Activated CD8-positive, alpha-beta memory T cell treated with anti-CD3 and anti-CD28 coated beads for 1 hour (primary cell): ENCODE measurements at places on chromosomes 2 and 18.

GRCh38 chr2:176291335-176291734, 22.1 kb downstream of the MTX2 start:
- DNase-seq = no peak

DNA sequence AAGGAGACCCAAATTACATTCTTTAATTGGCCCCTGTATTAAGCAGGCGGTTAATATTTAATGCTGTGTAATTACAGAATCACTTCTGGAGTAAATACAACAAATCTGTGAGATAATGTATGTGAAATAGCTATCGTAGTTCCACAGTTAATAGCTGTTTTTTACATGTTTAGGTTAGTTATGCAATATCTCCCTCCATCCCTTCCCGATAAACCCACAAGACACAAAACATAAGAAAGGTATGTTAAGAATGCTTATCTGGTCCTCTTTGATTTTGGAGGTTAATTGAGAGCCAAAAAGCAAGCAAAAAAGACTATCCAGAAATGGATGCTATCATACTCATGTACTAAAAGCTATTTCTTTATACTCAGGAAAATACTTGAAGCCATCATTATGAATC, 49.1 kb downstream of the ZNF638 start:
- DNase-seq = no peak

DNA sequence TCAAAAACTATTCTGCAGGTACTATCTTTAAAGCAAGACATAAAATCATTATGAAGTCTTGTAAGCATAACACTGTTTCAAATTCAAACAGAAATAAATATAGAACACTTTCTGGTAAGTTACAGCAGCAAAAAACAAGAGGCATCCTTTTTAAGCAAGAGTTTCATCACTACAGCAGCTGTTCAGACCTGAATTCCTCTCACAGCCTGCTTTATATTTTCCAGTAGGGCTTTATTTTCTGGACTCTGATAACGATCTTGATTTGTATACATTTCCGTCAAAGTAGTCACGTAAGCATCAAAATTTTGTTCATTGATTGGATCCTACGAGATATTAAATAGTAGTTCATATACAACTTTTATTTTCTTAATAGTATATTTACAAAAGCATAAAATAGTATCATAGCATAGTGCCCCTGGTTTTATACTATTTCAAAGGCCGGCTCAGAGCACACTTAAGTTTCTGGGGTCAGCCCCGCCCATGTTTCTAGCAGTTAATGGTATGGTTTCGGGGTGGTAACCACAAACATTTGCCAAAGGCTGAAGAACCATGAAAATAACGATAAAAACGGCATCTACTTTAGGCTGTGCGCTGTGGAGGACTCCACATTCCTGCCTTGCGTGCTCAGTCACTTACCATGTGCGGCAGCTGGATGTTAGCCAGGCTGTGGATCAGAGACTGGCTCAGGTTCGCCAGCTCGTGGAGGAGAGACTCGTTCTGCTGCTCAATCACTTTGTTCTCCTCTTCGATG, 47.5 kb upstream of the PXDN start:
- no peak for DNase-seq

DNA sequence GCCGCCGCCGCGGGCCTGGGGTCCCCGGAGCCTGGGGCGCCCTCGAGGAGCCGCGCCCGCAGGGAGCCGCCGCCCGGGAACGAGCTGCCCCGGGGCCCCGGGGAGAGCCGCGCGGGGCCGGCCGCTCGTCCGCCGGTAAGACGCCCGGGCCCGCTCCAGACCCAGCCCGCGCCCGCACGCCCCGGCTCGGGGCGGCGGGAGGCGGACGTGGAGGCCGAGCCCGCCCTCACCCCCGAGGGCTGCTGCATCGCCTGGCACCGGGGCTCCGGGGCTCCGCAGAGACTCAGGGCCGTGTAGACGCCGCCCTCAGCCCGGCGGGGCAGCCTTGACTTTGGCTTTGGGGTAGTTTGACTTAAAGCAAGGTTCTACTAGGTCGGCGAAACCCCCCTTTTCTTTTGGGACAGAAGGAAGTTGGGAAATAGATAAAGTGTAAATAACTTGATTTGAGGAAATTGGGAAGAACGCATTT, 335 bp downstream of the ERFE start:
- DNase-seq = no peak

- DNase-seq = no peak
These were observed 618.2 kb downstream of the CPS1 start for GRCh38 chr2:211174631-211175030.

DNA sequence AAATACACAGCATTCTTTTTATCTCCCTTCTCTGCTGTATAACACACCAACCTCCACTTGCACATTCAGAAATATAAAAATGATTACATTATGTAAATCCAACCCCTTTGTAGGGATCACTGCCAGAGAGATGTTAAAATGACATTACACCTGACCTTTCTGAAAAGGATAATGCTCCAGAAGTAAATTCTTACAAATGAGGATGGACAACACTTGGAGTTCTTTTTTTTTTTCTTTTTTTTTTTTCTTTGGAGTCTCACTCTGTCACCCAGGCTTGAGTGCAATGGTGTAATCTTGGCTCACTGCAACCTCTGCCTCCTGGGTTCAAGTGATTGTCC, 20.3 kb upstream of the AGFG1 start:
- DNase-seq = no peak

GRCh38 chr2:2472881-2473280, 141.8 kb upstream of the MYT1L start:
- DNase-seq = no peak

GRCh38 chr18:48109961-48110493, 179.6 kb upstream of the SMAD2 start:
- no peak for DNase-seq

DNA sequence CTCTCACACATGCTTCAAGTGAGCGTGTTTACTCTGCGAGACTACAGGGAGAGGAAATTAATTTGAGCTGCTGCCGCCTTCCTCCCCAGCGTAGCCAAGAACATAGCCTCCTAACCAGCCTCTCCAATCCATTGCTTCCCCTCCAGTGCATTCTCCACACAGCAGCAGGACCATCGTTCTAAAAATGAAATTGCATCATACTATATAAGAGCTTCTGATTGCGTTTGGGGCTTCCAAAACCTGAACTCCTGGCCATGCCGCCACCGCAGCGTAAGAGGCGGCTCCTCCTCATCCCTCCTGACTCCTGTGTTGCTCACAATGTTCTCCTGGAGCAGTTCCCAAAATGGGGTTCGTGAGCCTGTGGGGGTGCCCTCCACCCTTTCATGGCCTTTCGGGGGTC, 142.1 kb downstream of the MYT1L start:
- DNase-seq = no peak

- DNase-seq = no peak
These were observed 98.0 kb upstream of the ZSWIM2 start for GRCh38 chr2:186946896-186947467.

GRCh38 chr2:38643021-38643671, 22.8 kb upstream of the GALM start:
- no peak for DNase-seq

DNA sequence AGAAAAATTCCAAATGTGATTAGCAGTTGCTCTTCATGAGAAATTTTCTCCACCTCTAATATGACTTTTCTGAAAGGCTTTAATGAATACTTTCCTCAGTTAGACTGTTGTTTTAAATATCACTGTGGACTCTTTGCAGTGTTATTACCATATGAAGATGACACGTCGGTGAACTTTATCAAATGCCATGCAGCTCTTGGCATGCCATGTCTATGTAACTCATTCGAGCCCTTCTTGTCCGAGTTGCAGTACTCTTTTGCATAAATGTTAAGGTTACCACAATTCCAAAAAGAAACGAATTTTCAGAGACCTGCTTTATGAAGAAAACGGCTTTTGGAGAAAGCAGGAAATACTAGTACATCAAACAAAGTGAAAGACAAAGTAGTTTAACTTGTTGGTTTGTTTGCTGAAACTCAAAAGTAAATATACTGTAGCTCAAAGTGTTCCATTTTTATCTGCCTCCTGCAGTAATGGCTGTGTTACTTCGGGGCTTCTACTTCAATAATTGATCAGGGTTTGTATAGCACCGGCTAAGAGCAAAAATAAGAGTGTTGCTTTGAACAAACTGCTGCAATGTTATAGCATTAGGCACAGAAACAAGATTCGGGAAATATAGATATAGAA, 204.1 kb downstream of the ARHGAP15 start:
- DNase-seq = no peak

- DNase-seq = no peak
These were observed 163.8 kb upstream of the CDH20 start for GRCh38 chr18:61169386-61169785.

DNA sequence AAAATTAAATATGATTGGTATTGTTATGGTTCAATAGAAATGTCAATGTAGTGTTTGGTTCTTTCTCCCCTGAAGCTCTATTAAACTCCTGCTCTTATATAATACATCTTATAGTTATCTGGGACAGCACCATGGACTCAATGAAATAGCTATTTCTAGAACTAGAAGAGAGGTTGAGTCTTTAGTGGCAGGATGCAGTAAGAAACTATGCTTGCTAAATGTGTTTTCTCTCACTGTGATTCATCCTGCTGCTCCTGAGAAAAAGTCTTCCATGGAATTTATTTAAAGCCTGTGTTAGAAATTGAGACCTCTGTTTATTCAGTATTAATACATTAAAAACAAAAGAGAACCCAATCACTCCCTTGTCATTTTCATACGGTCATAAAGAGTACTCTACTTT, 61.5 kb downstream of the G6PC2 start:
- DNase-seq = no peak

DNA sequence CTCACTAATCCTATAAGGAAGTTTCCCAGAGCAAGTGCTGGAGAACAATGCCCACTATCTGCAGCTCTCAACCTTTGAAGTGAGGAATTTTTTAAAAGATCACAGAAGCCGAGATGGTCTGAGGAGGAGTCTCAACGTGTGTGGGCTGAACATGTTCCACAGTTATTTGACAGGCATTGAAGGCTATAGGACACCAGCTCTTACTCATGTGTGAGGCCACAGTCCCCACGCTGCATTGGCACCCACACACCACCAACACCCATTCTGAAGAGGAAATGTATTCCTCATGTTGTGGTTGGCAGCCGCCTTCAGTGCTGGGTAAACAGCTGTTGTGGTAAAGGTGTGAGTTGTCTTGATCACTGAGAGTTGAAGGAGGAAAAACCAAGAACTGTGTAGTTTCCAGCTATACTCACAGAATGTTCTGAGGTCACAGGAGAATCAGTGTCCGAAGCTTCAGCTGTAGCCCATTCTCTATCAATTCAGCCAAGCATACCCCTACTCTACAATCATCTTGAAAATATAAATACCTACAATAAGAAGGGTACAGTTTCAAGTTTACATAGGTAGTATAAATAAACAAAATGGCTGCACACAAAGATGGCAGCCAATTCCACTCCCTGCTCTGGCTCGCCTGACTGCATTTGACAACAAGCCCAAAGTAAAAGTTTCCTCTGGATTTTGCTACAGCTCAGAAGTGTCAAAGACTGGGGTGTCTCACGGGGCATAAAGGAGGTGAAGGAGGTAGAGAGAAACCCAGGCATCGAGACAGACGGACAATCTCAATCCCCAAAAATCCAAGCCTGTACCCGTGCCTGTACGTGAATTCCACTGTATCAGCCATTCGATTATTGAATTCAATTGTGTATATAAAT, 12.1 kb downstream of the CD226 start:
- peak; percentile 61 for DNase-seq

DNA sequence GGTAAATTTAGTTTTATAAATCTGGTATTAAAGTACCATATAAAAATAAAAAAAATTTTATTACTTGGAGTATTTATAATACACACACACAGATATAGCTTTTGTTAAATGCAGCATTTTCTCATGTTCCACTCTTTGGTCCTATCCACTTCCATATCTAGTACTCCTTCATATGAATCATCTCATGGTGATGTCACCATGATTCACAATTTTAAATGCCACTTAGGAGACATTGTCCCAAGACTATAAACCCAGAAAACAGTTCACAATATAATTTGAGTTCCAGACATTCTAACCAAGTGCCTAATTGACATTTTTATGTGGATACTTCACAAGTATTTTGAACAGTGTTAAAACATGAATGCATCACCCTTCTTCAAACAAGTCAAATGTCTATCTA, 1398.3 kb downstream of the DSC3 start:
- DNase-seq = no peak

DNA sequence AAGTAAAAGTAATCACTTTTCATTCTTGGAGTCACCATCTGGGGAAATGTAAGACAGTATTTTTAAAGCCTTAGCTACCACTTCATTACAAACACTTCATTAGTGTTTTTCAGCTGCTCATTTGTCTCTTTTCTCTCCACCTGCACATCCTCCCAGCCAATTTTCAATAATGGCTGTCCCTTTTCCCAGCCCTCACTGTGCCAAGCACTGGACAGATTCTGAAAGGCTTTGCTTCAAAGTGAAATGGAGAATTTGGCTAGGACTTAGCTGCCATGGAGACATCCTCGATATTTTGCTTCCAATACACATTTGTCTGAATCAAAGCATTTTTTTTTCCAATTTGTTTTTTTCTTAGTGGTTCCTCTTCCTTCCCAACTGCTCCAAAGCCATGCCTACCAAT, 272.4 kb upstream of the NRXN1 start:
- no peak for DNase-seq

- DNase-seq = no peak
These were observed 150.6 kb upstream of the MAPRE2 start for GRCh38 chr18:34890486-34891085.

- DNase-seq = peak; percentile 35
These were observed 146.3 kb downstream of the RTN4 start for GRCh38 chr2:54903736-54904554.

GRCh38 chr2:221518201-221518934, 53.7 kb downstream of the EPHA4 start:
- no peak for DNase-seq

DNA sequence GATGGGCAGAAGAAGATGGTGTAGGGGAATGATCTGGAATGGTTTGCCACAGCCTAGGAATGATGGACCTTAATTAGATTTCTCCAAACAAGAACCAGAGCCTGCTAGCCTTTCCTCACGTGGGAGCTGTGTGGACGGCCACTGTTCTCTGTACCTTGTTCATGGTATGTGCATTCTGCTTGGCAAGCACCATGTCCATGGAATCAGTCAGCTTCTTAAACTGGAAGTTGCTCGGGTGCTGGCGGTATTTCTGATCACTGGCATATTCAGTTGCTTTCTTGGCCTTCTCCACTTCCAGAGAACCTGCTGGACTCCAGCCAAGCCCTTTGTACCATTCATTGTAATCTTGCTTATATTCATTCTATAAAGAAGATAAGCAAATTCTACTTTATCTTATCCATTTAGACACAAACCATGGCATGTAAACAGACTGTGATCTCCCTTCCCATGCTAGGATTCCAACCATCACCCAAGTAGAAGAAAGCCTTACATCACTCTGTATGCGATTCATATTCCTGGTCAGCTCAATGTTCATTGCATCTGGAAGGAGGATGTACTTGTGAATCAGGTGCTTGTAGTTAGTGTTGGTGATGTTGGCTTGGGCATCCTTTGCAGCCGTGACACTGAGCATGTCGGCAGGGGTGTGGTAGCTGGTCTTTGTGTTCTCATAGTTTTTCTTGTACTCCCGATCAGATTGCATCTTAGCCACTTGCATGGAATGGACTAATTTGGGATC, 78.4 kb downstream of the NEB start:
- no peak for DNase-seq

- DNase-seq = no peak
These were observed 5.4 kb upstream of the MALL start for GRCh38 chr2:110121052-110121334.

- no peak for DNase-seq
These were observed 12.5 kb downstream of the NMS start for GRCh38 chr2:100482741-100483140.

- DNase-seq = peak; percentile 36
These were observed 31.4 kb upstream of the KCMF1 start for GRCh38 chr2:84939426-84940087.
